Sigmoid colon (tissue), 7 donors: ENCODE measurements at places on chromosomes 6 and 20.

- H3K4me3 ChIP-seq = no peak overlapping the region
- H3K27me3 ChIP-seq = no peaks in the 10 kb centered on the region
- no peak for DNase-seq
These were observed 24.9 kb downstream of the DSE start for GRCh38 chr6:116395647-116396046.

DNA sequence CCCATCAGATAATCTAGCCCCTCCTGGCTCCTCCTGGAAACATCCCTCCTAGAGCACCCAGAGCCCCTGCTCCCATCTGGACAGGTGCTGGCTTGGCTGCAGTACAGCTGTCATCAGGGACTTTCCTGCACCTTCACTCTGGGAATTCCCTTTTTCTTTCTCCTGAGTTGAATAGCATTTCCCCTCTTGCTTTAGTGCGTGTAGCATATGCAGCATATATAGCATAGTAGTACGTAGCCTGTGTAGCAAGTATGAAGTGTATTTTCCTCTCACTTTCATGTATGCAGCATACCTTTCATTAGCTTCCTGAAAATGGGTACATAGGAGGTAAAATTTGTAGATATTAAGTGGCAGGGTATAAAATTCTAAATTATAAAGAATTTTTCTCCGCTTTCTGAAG is 352.9 kb downstream of the ESR1 start:
- H3K27ac ChIP-seq = no peak overlapping the region
- H3K27me3 ChIP-seq = no peaks in the 10 kb centered on the region
- DNase-seq = no peak
- peaks cover 9% of the 10 kb centered on the region for H3K36me3 ChIP-seq

- no peaks in the 10 kb centered on the region for H3K4me1 ChIP-seq
- peak; percentile 88 for DNase-seq
- no peak overlapping the region for H3K4me3 ChIP-seq
- peak overlapping the region; percentile 50 for H3K27ac ChIP-seq
These were observed 55.7 kb upstream of the TNFAIP3 start for GRCh38 chr6:137811121-137811915.

DNA sequence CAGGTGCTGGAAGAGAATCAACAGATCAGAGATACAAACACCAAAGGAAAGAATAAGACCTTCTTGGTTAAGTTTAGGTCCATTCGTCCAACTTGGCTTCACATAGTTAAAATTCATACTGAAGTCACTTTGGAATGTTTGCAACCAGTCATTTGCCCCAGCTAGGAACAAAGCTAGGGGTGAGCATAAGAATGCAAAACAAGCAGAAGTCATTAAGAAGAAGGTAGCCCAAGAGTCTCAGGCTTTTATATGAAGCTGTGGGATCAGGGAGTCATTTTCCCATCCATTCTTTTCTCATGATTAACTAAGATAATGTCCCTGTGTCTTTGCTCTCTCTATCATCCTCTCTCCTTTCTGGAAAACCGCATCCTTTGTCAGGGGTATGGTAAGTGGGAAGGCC is 51.5 kb upstream of the TMEM170B start:
- H3K27me3 ChIP-seq = no peaks in the 10 kb centered on the region
- H3K4me1 ChIP-seq = no peaks in the 10 kb centered on the region
- DNase-seq = no peak
- no peak overlapping the region for H3K27ac ChIP-seq
- no peaks in the 10 kb centered on the region for H3K36me3 ChIP-seq

DNA sequence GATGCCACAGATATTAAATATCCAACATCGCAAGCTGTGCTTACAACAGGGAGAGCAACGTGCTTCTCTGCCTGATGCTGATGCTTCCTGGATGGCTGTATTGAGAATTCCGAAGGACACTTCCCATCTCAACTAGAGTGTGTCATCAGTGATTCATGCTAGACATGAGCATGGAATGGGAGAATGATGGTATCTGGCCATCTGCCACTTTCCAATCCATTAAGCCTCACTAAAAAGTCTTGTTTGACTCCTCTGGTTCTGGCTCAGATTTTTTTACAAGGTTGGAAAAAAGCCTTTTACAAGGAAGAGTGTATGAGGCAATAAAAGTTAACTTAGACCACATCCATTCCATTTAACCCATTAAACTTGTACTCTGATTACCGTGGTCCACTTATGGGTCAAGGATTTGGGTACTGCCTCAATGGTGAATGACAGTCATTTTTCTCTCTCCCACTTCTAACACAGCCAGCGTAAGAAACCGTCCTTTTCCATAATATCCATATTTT is 265.3 kb downstream of the UST start:
- H3K27me3 ChIP-seq = no peaks in the 10 kb centered on the region
- H3K36me3 ChIP-seq = no peaks in the 10 kb centered on the region

- H3K36me3 ChIP-seq = no peaks in the 10 kb centered on the region
- H3K27ac ChIP-seq = peak overlapping the region; percentile 18
- DNase-seq = no peak
- peaks cover 69% of the 10 kb centered on the region for H3K4me1 ChIP-seq
- H3K27me3 ChIP-seq = no peaks in the 10 kb centered on the region
These were observed 106.2 kb downstream of the DST start for GRCh38 chr6:56536536-56536935.

DNA sequence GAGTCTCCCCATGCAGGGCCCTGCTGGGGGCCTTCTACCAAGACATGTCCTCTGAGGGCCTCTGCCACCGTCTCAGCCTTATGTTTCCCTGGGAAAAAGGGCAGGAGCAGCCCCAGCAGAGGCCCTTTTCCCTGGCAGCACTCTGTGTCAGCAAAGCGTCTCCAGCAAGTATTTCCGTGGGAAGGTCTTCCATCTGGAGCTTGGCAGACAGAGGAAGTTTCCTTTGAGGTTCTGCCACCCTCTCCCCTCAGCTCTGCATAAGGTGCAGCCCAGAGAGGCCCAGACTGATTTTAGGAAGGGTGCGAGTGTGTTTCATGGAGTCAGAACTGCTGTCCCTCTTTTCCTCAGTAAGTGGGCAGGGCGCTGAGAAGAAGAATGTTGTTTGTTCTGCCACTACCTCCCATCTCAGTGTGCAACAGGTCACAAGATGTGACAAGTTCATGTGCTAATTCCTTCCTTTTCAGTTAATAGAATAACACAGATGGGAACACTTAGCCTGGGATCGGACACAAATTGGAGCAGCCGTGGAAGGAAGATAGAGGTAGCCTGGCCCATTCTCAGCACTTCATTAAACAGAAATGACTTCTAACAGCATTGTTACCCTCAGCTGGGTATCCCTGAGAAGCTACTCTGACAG is 784.4 kb downstream of the MAFB start:
- peaks cover 8% of the 10 kb centered on the region for H3K4me1 ChIP-seq
- no peaks in the 10 kb centered on the region for H3K36me3 ChIP-seq
- no peaks in the 10 kb centered on the region for H3K27me3 ChIP-seq
- no peak overlapping the region for H3K27ac ChIP-seq
